Esophagus squamous epithelium (tissue), 5 donors: ENCODE measurements at places on chromosomes 11 and 22.

GRCh38 chr22:21714059-21714770, 21.4 kb downstream of the YPEL1 start:
- no peak for DNase-seq

DNA sequence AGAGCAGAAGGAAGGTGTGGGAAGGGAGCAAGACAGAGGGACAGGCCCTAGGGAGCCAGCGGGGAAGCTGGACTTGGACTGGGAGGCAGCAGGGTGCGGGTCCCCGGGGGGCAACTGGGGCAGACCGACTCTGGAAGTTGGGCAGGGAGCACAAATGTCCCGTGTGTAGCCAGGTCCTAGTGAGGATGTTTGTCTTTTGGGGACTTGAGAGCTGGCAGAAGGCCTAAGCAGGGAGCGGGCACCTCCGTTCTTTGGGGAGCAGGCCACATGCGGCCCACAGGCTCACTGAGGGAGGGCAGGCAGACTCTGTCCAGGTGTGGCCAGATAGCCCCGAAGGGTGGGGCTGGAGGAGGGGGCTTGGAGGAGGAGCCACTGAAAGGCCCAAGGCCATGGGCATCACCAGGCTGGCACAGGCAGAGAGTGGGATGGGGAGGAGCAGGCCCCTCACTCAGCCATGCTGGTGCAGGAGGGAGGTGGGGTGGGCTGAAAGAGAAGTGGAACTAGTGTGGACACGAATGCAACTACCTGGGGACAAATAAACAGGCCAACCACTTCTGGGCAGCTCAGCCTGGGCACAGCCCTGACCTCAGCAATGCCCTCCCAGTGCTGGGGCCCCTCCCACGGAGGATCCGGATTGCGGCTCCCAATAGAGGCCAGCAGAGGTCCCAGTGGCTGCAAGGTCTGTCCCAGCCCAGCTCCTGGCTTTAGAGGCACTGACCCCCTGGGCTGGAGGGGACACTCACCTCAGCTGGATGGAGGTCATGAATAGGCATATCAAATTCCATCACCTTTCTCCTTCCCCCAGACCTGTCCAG, 1.3 kb upstream of the SCARF2 start:
- DNase-seq = no peak

DNA sequence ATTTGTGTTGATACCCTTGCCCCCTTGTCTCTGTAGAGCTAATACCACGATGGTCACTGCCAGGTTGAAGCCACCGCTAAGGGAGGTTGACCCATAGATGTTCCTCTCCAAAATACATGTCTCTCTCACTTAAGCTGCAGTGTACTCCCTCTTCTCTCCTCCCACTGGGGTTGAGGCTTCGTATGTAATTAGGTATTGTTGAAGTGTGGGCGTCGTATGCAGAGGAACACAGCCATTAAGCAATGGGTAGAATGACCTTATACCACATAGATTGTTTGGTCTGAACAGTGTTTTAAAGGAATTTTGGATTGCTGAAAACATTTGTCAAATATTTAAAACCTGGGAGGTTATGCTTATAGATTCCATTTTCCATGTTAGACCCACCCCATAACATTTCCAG, 71.9 kb downstream of the TRAF6 start:
- no peak for DNase-seq

DNA sequence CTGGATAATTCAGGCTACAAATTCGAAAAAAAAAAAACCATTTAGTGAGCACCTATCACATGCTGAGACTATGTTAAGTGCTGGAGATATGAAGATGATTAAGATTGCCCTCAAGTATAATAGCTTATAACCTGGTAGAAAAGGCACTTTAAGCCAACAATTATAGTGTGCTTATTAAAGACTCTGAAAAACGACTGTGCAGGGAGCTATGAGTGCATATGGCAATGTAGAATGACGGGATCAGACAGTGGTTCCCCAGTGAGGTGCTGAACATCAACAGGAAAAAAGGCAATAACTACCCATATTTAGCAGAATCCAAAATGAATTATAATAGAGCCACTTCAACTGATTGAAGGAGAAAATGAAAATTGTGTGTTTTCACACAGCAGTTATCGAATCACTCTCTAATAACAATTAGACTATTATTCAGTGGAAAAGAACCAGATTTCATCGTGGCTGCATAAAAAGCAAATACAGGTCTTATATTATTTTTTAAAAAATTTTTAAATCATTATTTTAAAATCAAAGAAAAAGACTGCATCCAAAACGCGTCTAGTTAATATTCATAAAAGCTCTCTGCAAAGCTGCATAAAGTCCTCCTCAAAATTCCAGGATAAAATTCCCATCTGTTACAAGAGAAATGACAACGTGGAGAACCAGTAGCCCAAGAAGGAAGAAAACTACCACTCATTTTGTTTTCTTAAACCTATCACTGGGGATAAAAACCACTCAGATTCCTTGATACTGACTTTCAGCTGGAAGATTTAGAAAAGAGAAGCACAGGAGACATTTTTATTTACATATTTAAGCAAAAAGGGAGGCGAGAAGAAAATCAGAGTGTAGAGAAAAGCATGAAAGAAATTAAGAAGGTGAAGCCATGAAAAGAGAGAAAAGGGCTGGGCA, 1.1 kb downstream of the MTMR2 start:
- no peak for DNase-seq

- DNase-seq = no peak
Measured at GRCh38 chr11:1015826-1016545, 20.5 kb downstream of the MUC6 start.

DNA sequence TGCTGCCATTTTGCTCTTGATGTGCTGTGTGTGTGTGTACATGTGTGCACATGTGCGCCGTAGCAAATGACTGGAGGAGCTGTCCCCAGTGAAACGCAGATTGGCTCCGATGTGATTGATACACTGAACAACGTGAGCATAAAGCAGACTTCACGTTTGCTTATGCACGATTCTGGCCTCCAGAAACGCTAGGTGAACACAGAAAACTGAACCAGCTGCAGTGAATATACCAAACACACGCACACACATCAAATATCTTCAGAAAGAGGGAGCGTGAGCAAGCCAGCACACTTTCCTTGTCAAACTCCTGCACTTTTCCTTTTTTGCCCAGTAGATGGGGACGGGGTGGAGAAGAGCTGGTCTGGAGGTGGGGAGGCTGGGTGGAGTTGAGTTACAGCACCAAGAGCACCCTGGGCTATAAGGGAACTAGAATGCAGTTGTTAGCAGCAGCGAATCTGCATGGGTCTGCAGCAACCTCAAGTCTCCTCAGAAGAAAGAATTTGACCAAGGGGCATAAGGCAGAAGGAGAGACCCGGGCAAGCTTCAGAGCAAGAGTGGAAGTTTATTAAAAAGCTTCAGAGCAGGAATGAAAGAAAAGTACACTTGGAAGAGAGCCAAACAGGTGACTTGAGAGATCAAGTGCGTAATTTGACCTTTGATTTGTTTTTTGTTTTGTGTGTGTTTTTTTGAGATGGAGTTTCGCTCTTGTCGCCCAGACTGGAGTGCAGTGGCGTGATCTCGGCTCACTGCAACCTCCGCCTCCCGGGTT, 77.8 kb upstream of the CADM1 start:
- DNase-seq = no peak

DNA sequence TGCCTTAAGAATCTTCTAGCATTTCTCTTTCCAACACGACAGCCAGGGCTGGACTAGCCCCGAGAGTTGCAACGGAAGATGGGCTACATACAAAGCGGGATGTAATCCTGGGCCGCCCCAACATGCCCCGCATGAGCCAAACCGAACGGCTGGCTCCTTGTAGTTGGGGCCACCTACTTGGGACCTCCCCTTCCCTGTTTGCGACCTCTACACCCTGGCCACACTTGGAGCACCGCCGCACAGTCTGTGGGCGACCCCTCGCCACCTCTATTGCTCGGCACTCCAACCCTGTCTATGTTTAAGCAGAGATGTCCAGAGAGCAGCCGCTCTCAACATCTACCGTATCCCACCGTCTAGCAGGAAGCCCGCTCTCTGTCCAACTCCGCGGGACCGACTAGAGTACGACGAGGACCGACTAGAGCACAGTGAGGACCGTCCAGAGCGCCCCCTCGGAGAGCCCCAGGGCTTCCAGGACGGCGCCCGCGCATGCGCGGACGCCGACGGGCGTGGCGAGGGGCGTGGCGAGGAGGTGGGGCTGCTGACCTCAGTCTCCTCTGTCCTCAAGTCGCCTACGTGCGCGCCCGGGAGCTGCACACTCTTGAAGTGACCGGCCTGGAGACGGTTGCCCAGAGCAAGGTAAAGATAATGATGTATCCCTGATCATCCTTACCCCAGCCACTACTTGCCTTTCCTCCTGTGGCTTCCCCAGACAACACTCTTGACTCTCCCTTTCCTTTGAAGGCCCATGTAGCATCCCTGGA, 32.3 kb downstream of the NEAT1 start:
- DNase-seq = no peak

- DNase-seq = no peak
Measured at GRCh38 chr22:17057959-17058814, 26.6 kb upstream of the IL17RA start.

GRCh38 chr11:86559311-86559945, 113.0 kb downstream of the ME3 start:
- no peak for DNase-seq
